ENCODE measurements at places on chromosomes 2 and 18.

- no peak for DNase-seq
These were observed 339.2 kb downstream of the ARHGAP15 start for GRCh38 chr2:143468341-143468888.

GRCh38 chr2:204272089-204272488 lies 273.2 kb upstream of the PARD3B start:
- DNase-seq = no peak

DNA sequence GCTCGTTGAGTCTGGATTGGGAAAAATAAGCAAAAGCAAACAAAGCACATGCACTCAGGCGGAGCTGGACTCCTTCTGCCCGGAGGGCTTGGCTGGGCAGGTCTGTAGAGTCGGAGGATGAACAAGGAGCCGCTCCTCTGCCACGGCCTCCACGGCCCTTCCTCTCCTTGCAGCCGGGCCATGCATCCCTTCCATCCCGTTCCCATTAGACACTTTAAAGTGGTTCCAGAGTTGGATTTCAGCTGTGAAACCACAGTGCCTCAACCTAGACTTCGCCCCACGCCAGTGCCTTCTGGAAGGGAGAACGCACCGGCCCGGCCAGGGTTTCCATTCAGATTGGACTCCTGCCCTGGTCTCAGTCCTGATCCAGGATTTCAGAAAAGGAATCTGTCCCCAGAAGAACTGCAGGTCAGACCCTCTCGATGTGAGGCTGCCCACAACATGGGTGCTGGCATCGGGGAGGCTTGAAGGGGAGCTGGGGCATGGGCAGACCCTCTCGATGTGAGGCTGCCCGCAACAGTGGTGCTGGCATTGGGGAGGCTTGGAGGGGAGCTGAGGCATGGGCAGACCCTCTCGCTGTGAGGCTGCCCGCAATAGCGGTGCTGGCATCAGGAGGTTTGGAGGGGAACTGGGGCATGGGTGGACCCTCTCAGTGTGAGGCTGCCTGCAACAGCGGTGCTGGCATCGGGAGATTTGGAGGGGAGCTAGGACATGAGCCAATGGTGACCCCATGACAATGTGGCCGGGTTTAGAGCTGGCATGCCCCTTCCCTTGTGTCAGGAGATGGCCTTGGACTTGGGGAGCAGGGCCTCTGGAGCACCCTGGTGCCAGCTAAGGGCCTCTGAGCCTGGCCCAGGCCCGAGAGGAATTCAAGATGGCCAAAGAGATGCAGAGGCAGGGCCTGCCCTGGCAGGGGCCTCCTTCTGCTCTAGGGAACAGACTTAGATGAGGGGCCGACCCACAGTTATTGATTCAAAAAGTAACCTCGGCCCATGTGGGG lies 304.5 kb downstream of the NDUFA10 start:
- no peak for DNase-seq

- no peak for DNase-seq
These were observed 70.6 kb downstream of the MBP start for GRCh38 chr18:77061946-77062517.

GRCh38 chr18:59311631-59312030 lies 6.8 kb downstream of the CPLX4 start:
- DNase-seq = no peak

DNA sequence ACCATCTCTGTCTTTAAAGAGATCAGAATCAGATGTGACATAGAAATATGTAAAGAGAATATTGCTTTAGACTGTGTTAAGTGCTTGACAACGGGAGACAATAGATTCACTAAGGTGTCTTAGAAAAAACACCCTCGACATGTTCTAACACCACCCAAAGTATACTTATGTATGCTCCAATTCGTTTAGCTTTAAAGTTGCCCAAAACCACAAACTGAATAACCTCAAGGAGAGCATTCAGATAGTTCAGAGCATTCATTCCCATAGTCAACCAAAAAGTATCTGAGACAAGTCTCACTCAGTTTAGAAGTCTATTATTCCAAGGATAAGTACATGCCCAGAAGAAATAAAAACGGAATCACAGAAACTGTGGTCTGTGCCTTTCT lies 96.4 kb downstream of the KYNU start:
- DNase-seq = no peak

DNA sequence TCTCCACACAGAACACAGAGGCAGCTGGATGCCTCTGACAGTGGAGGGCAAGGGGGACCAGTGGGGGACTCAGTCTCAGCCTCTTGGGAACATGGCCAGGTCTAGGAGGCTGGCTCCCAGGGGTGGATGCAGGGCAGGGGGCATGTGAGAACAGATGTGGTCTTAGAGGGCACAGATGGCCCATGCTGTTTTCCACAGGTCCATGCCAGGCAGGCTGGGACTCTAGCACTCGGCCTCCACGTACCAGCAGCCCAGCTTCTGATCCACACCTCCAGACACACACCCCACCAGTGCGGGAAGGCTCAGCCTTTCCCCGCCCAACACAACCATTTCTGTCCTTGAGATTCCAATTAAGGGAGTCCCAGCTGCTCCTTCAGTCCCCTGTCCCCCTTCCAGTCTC lies 42.4 kb downstream of the TNS1 start:
- no peak for DNase-seq

DNA sequence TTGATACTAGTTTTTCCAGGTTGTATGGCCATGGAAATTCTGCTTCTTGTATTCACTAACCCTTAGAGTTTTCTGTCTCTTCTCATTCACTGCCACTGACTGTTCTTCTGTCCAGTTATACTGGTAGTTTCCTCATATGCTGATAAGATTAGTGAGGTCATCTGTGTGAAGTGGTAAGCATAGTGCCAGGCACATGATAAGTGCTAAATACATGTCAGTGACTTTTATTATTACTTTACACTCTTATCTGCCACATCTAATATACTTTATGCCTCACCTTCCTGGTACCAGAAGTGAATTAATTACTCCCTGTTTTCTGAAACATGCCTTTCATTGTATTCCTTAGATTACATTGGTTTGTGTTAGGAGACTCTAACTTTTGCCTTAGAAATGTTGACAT lies 91.3 kb downstream of the NBEAL1 start:
- DNase-seq = no peak

DNA sequence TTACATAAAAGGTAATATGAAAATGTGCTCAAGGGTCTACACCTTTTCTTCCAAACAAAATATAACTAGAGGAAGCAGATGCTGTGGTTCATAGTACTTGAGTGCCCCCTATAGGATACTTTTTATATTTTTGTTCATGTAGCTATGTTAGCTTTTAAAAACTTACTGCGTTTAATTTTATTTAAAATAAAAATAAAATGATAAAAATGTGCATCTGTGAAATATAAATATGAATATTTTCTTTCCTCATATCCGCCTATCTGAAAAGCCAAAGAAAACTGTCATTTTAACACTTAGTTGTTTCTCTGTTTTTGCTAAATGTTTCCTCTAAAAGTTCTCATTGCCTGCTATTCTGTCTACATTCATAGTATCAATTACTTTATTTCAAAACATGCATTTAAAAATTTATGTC lies 9.6 kb upstream of the LRP1B start:
- DNase-seq = no peak

GRCh38 chr2:159542101-159542500 lies 74.2 kb downstream of the BAZ2B start:
- DNase-seq = no peak

GRCh38 chr2:74575320-74575719 lies 20.8 kb downstream of the DOK1 start:
- DNase-seq = no peak

DNA sequence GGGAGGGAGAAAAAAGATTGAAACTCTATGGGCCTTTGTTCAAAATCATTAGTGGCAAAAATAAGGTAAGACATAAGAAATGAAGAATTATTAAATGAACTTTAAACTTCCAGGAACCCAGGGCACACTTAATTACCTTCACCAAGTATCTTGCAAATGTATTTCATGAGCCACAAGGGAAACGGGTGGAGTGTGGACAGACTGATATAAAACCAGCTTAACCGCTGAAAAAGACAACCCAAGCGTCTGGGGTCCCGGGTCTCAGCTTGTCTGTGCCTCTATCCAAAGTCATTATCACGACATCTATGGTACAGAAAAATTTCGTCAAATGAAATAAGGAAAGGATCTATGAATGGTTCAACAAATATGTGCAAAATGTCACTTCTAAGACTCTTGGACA lies 13.9 kb upstream of the MBOAT2 start:
- no peak for DNase-seq

DNA sequence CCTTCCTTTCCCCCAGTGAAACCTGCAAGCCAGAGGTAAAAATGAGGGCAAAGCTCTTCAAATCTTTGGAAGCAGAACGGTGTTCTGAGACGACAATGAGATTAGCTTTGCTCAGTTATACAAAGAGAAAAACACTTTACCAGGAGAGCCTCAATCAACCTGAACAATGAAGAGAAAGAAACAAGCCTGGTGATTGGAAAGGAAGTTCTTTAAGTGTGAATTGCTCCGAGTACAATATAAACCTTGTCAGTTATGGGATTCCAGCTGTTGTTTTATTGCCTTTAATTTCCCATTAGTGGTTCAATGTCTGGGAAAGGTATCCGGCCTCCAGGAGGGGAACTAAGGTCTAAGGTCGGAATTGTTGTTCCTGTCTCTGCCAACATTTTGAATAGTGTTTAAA lies 901.6 kb downstream of the EPHA4 start:
- DNase-seq = no peak

DNA sequence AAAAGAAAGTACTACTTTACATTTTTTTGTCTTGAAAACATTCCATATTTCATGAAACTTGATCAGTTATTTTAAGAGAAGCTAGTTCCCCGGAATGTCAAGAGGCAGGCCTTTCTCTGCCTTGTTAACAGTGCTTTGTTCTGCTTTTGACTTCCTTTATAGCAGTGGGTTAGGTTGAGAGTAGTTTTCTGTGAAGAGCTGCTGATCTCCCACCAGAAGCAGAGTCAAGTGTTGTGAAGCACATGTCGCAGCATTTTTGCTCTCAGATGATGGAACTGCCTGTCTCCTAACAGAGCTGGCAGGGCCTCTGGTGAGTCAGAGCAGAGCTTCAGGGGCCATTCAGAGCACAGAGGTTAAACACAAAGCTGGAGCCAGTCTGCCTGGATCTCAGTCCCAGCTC lies 871.8 kb downstream of the SLC4A3 start:
- no peak for DNase-seq

DNA sequence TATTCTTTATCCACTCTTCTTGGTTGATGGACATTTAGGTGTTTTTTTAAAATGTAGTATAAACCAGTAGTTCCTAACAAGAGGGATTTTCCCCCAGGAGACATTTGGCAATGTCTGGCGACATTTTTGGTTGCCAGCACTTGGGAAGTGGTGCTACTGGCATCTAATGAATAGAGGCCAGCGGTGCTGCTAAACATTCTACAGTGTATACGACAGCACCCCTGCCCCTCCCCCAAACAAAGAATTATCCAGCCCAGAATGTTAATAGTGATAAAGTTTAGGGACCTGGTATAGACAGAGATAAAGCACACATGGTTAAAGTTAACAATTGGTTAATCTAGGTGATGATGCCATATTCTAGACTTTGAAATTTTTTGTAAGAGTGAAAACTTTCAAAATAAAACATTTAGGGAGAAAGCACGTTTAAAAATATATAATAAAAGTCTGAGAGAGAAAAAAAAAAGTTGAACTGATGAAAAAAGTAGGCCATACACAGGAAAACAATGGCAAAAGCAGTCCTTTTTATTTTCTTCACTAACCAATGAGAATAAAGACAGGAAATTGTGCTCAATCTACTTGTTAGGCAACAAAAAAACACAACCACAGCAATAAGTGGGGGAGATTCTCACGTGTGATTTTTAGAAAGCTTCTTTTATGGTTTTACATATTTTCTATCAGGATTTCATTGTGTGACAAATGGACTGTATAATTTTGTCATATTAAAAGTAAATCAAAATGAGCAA lies 14.8 kb downstream of the FBXO48 start:
- no peak for DNase-seq

GRCh38 chr2:241947004-241947350 lies 77.4 kb downstream of the RTP5 start:
- no peak for DNase-seq

DNA sequence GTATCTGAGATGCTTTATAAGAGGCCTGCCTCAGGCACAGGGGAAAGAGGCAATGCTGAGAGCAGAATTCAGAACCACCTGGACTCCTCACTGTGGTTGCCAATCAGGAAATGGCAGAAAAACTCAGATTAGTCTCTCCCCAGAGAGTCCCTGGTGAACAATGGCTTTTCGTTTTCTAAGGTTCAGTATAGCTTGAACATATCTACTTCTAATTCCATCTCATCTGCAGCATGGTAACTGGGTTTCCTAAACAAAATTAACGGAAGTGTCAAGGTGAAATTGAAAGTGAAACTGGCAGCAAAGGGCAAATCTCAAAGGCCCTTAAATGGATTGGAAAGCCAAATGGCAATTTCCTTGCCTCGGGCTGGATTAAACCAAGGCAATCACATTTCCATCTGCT lies 480.2 kb upstream of the ACVR2A start:
- DNase-seq = no peak

DNA sequence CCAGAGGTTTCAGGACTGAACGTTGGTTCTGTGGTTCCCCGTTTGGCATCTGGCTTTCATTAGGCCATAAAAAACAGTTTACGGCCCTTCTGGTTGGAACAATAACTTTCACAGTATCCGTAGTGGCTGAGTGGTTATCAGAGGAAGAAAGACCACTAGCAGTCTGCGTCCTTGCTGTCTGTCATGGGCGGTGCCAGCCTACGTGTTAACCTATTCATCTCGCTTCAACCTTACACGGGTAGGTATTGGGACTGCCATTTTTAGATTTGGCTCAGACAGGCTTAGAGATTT lies 42.6 kb upstream of the ROCK2 start:
- DNase-seq = no peak

DNA sequence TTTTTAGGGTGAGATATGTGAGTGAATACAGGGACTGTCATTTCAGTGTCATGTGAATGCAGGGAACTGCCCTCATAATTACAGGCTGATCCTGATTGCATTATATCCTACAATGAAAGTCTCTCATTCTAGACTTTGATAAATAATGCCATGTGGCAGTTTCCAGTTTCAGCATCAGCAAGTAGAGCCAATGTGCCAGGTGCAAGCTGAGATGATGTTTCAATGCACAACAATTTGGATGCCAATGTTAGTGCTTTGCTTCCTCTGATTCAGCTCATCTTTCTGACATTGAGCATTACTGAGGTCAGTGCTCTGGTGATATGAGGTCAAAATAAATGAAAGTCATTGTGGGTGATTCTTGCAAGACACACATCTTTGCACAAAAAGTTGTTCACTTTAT lies 63.7 kb upstream of the TFPI start:
- no peak for DNase-seq

GRCh38 chr2:63121055-63121834 lies 70.6 kb downstream of the OTX1 start:
- no peak for DNase-seq

DNA sequence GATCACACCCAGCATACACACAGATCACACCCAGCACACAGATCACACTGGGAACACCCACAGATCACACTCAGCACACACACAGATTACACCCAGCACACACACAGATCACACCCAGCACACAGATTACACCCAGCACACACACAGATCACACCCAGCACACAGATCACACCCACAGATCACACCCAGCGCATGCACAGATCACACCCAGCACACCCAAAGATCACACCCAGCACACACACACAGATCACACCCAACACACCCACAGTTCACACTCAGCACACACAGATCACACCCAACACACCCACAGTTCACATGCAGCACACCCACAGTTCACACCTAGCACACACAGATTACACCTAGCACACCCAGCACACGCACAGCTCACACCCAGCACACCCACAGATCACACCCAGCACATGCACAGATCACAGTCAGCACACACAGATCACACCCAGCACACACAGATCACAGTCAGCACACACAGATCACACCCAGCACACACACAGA lies 117.6 kb downstream of the DYSF start:
- DNase-seq = no peak

Measured in activated CD8-positive, alpha-beta memory T cell treated with anti-CD3 and anti-CD28 coated beads for 48 hours (primary cell).